SK-N-SH treated with all-trans-retinoic acid at 6 μM for 48 hours (cell line): ENCODE measurements at places on chromosomes 12 and 14.

DNA sequence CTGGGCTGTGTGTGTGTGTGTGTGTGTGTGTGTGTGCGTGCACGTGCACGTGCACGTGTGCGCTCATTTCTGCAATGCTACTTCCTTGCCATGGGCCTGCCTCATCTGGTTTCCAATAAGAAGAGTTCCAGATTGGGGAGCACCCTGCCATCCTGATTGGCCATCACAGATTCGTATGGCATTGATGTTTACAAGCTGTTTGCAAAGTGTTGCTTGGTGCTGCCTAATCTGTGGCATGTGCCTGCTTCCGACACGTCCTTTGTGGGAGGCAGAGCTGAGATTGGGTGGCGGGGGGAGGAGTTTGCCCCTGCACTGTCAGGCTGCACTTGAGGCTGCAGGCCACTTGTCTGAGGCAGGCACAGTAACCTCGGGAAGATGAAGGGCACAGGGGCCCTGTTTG, 39.2 kb downstream of the SAMD4A start:
- ATAC-seq, result peak; percentile 55

- ATAC-seq, result no peak
Observed at GRCh38 chr12:92395322-92395721, 249.7 kb upstream of the BTG1 start.

DNA sequence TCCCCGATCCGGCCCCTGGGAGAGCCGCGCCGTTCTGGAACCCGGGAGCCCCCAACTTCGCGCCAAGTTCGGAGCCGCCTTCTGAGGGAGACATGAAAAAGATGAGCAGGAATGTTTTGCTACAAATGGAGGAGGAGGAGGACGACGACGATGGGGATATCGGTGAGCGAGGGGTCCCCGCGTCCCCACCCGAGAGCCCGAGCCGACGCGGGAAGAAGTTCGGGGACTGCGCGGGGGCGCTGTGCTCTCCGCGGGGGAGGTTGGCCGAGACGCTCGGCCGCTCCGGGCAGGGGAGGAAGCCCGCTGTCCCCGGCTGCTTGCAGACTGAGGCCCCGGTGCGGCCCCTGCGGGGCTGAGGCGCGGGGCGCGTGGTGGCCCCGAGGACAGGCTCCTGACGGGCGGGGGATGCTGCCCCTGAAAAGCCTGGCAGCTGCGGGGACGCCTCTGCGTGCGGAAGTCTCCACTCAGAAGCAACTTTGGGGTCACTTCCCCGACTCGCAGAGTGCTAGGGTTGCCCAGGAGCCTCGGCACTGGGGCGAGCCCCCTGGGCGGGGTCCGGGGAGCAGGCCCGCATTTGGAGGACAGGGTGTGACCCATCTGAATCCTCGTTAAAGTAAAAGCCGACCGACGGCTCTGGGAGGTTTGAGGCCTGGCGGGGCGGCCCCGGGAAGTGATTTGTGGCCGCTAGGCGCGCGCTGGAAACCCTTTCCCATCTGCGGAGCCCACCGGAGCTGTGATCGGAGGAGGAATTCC, 511 bp downstream of the ANO6 start:
- ATAC-seq, result peak; percentile 56

- no peak for ATAC-seq
Observed at GRCh38 chr14:104891664-104892530, 26.8 kb downstream of the CEP170B start.

DNA sequence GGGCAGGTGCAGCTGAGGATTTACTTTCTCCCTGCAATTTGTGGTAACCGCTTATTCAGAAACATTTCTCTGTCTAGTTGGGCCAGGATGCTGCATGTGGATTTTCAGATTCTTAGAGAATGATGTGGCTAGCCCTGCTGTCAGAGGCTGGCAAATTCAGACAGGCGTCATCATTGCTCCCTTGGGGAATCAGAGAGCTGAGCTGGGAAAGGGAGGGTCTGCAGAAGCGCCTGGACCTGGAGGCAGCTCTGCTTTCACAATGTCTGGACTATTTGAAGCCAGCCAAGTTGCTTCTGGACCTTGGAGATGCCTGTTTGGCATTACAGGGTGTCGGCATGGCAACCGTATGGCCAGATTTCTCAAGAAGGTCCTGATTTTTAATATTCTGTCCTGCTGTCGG, 3.4 kb downstream of the GALNT16 start:
- ATAC-seq, result peak; percentile 72

GRCh38 chr12:76192416-76192815, 107.9 kb upstream of the NAP1L1 start:
- no peak for ATAC-seq

- ATAC-seq, result no peak
Observed at GRCh38 chr14:78857974-78858373, 687.8 kb downstream of the NRXN3 start.

DNA sequence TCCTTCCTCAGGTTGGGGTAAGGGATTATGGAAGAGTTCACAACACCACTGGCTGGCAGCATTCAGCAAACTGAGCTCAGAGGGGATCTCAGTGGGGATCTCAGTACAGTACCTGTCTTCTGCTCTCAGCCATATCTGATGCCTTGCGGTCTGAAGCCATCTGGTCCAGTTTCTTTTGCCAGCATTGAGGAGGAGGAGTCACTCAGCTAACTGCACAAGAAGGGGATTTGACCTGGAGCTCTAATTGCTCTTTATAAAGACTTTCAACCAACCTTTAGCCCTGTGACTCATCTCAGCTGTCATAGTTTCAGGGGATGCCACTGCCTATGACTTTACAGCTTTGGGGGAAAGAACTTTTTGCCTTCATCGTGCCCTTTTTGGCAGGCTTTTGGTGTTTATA, 44.9 kb downstream of the JKAMP start:
- ATAC-seq, result no peak

DNA sequence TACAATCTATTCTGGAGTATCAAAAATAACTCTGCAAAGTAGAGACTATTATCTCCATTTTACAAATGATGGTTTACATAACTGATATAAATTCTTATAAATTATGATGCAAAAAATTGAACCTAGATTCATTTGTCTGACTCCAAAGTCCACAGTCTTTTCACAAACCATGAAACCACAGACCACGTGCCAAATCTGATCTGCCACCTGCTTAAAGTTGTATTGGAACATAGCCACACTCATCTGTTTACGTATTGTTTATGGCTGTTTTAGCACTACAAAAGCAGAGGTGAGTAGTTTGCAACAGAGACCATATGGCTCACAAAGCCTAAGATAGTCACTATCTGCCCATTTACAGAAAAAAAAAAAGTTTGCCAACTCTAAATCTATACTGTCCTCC, 105.3 kb downstream of the KCNH5 start:
- no peak for ATAC-seq

DNA sequence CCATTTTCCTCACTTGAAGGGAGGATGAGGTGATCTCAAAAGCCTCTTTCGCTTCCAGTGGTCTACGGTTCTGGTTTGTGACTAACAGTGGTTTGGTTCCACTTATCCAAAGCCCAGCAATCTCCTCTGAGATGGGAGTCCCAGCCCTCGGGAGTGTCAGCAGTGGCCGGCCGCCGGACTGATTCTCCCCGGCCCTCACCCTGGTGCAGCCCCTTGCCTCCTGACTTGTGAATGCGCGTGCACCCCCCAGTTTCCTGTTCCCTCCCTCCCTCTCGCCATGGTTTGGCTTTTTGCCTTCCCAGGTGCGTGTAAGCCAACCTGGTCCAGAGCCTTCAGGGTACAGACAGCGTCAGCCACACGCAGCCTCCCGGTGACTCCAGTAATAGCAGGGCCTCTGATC, 74.5 kb downstream of the B4GALNT3 start:
- ATAC-seq, result no peak

GRCh38 chr12:91870872-91871707, 274.6 kb downstream of the BTG1 start:
- no peak for ATAC-seq

DNA sequence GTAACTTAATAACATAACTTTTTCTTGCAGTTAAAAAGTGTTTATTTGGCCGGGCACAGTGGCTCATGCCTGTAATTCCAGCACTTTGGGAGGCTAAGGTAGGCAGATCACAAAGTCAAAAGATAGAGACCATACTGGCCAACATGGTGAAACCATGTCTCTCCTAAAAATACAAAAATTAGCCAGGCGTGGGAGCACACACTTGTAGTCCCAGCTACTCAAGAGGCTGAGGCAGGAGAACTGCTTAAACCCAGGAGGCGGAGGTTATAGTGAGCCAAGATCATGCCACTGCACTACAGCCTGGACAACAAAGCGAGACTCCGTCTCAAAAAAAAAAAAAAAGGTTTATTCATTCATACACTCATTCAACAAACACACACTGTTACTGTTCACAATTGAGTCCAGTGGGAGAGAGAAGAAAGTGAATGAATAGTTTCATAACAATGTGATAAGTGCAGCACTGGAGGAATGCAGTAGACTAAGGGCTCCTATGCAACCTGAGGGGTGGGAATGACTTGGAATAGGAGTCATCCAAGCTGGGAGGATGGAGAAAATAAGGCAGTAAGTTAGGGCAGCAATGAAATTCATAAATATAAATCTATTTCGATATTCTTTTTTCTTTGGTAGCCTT, 19.8 kb downstream of the DAD1 start:
- ATAC-seq, result no peak

DNA sequence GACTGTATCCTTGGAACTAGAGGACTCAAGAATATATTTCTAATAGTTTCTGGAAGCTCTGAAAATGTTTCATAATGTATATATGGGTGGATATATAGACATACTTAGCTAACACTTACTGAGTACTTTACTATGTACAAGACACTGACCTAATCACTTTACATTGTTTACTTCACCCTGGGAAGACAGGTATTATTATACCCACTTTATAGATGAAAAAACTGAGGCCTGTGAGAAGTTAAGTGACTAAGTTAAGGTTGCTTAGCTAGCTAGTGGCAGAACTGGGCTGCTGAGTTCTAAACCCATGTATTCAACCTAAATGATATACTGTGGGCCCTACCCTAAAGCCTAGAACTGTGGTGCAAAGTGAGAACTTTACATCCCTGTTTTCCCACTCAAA, 79.1 kb upstream of the SSTR1 start:
- no peak for ATAC-seq

- no peak for ATAC-seq
Observed at GRCh38 chr12:28543021-28543890, 353.0 kb downstream of the CCDC91 start.

DNA sequence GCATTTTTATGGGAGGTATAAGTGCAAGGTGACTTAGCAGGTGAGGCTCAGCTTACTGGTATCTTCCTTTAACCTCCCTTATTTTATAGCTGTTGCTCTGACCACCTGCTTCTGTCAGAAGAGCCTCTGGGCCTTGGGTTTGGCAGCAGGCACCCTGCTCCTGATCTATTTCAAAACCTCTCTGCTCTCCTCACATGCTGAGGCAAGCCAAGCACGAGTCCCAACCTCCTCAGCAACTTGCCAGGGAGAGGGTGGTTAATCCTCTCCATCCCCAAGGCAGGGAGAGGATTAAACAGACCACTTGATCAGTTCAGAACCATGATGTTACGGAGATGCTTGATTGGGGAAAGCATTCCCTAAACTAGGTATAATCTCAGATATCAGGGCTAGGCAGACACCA, 5.4 kb downstream of the PLEKHH1 start:
- no peak for ATAC-seq
